Stimulated activated CD4-positive, alpha-beta T cell treated with anti-CD3 and anti-CD28 coated beads, Interleukin-1b, Interleukin-23, amount 100 ng/mL, for 1 hour (primary cell): ENCODE measurements at places on chromosomes 1 and 21.

DNA sequence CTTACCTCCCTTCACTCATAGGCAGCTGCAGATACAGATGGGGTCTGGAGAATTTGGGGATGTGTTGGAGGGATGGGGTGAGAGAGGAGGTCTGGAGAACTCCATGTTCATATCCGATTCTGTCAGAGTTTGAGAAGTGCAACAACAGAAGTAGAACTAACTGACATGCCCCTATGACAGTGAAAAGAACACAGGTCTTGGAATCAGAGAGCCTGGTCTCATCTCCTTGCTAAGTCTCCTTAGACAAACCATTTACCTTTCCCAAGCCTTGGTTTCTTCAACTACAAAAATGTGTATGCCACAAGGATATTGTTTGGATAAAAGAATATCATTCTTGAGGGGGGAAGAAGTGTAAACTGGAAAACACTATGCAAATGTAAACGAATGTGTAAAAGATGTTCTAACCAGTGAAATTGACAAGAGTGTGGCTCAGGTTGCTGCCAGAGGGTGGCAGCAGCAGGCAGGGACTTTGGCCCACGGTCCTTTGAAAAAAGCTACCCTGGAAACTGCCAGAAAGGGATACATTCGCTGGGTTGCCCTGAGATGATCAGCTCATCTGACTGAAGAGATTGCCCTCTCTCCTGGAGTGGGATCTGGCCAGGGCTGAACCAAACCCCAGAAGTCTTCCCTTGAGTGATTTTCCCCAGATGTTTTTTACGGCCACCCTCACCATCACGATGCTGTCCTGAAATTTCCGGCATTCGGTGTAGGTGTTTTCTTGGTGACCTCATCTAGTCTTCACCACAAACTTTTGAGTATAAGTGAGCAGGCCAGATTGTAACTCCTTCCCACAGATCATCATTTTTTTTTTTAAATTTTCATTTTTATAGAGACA is 17.0 kb upstream of the CD2 start:
- no peak for DNase-seq

- DNase-seq, result no peak
Observed at GRCh38 chr1:61083013-61083806, 849 bp downstream of the NFIA start.

DNA sequence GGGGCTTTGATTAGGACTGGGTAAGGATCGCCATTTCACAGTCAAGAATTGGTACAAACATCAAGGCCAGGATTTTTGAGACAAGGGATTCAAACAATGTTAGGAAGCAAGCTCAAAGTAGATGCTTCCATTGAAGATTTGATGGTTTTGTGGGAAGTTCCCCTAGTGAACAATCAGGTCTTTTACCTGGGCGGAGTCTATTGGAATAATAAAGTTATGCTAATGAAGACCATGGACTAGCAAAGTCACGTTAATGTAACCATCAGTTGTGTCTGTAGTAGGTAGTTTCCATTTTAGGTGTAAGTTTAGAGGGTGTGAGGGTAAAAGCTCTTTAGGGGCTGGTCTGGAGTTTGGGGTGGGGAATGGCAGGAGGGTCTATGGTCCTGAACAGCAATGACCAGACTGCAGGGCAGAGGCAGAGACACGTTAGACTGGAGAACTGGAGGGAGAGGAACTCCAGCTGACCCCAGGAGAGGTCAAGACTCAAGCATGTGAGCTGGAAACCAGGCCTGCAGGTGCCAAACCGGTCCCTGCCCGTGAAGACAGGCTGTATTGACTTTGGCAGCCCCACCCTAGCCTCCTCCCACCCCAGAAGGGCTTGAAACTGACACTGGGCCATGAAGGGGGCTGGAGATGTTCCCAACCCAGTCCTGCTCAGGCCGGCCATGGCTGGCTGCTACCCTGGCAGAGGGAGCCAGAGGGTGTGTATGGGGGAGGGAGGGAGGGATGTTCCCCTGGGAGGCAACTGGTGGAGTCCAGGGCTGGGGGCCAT is 36.0 kb upstream of the GPR37L1 start:
- DNase-seq, result no peak

GRCh38 chr1:194629011-194629410 is 1442.6 kb upstream of the B3GALT2 start:
- no peak for DNase-seq

- DNase-seq, result no peak
Observed at GRCh38 chr1:93960641-93961147, 51.5 kb upstream of the GCLM start.

GRCh38 chr1:29485096-29485925 is 249.0 kb downstream of the PTPRU start:
- no peak for DNase-seq

DNA sequence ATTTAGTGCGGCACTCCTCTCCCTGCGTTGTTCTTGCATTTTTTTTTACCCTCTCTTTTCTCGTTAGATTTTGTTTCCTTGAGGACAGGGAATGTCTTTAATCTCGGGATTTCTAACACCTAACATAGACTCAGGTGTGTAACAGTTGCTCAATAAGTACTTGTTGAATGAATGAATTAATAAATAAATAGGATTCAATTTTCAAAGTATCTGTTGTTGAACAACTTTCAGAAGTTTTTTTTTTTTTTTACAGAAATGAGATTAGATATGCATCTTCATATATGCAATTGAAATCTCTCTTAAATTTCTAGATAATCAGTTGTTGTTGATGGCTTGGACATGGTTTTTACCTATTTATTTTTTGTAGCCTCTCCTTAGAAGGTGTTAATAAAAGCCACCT is 83.1 kb downstream of the ROR1 start:
- no peak for DNase-seq

DNA sequence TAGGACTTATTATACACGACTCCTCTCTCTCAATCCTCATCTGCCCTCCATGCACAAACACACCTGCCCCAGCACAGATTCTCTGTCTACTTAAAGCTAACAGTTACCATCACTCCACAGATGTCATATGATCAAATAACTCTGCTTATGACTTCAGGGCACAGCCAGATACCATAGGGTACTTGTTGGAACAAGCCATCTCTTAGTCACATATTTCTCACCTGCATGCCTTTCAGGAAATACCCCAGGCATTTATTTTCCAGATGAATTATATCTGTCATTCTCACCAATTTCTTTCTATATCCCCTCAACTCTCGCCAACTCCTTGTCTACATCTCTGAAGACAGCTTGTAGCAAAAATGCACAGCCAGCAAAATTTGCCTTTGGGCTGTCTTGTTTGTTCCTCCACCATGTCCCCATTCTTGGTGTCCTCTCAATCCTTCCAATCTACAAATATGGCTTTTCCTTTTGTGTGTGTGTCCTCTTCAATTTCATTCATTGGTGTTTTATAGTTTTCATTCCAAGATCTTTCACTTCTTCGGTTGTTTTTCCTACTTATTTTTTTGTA is 353.9 kb upstream of the CAMK1G start:
- DNase-seq, result no peak

DNA sequence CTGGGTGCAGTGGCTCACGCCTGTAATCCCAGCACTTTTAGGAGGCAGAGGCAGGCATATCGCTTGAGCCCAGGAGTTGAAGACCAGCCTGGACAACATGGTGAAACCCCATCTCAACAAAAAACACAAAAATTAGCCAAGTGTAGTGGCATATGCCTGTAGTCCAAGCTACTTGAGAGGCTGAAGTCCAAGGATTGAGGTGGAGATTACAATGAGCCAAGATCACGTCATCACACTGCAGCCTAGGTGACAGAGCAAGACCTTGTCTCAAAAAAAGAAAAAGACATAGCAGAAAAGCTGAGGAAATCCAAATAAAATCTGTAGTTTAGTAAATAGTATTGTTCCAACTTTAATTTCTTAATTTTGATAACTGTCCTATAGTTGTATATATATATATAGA is 11.5 kb upstream of the ASH1L start:
- no peak for DNase-seq

GRCh38 chr1:46094471-46095005 is 37.9 kb downstream of the PIK3R3 start:
- no peak for DNase-seq

DNA sequence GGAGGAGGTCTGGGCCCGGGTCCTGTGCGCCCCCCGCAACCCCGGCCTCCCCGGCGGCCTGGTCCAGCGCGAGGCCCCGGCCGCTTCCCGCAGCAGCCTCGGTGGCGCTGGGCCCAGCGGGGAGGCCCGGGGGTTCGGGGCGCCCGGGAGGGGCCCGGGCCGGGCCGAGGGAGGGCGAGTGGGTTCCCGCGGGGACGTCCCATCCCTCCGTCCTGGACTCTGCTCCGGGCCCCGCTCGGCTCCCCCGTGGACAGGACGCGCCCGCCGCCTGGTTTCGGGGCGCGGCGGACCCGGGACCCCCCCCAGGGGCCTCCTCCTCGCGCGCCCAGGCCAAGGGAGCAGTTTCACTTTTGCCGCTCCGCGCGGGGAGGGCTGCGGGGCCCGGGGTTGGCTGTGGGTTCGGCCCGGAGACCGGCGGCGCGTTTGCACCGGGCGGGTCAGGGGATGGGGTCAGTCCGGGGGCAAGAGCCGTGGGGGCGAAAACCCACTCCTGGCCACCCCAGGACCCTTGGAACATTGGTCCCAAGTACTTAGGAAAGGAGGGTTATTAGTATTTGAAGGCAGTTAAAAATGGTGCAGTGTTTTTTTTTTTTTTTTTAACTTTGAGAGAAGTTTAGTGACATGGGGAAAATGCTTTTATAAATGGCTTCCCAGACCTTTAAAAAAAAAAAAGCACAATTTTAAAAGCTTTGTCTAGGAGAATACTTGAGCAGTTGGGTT is 677 bp downstream of the AGPAT3 start:
- DNase-seq, result peak; percentile 18

DNA sequence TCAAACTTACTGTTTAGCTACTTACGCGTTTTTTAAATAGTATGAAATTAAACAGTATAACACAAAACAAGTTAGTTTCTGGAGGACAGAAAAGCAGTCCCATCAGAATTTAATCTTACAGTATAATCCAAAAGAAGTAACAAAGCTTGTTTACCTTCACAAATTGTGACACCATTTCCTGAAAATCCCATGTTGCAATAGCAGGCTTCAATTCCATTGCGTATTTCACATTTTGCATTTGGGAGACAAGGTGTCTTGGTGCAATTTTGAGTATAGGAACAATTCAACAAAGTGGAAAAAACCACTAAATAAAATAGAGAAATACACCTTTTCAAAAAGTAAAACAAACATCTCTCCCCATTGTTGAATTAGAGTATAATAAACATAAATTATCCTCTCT is 1.6 kb downstream of the ADGRL4 start:
- no peak for DNase-seq

- DNase-seq, result no peak
Observed at GRCh38 chr1:213281640-213282301, 230.7 kb downstream of the RPS6KC1 start.

- no peak for DNase-seq
Observed at GRCh38 chr1:200099040-200099439, 71.5 kb downstream of the NR5A2 start.

DNA sequence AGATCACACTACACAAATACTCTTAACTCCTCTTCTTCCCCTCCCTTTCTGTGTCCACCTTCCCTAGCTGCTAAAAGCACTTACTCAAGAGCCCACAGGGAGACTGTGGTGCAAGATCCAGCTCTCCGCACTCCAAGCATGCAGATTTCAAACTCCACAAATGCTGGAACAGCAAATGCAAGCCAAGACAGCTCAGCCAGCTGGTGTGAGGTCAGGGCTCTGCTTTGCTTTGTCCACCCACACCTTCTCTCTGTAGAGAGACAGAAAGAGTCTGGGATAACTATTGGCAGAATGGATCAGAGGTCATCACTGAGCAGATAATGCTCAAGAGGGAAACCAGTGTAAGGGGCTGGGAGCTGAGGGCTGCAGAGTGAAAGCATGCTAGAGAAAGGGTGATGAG is 45.2 kb upstream of the DPT start:
- DNase-seq, result no peak

GRCh38 chr1:27509127-27510080 is 19.4 kb upstream of the WASF2 start:
- no peak for DNase-seq

- DNase-seq, result no peak
Observed at GRCh38 chr1:69410457-69410850, 157.3 kb upstream of the LRRC7 start.

GRCh38 chr1:30619619-30620018 is 103.8 kb downstream of the MATN1 start:
- no peak for DNase-seq
